ENCODE measurements at places on chromosomes 5 and 9. TPM values are rescaled to one million over a fixed set of nuclear protein-coding genes. Genes with fewer than 3 reads are reported as not detected.

CMYA5 gene
- total RNA-seq, result 72.5 TPM

PGGT1B gene
- total RNA-seq, result 19.8 TPM

MAMDC2 gene
- 5.7 TPM for total RNA-seq

SLC6A18 gene
- 0.70 TPM for total RNA-seq

ADAMTS16 gene
- 93.6 TPM for total RNA-seq

STPG3 gene
- total RNA-seq, result not detected

UNC5A gene
- total RNA-seq, result 0.29 TPM

DOCK2 gene
- 19.7 TPM for total RNA-seq

Measured in metanephros (tissue), 2 donors.